A172 (cell line): ENCODE measurements at places on chromosomes 6 and 20. TPM values are rescaled to one million over a fixed set of nuclear protein-coding genes. Genes with fewer than 3 reads are reported as not detected.

DNA sequence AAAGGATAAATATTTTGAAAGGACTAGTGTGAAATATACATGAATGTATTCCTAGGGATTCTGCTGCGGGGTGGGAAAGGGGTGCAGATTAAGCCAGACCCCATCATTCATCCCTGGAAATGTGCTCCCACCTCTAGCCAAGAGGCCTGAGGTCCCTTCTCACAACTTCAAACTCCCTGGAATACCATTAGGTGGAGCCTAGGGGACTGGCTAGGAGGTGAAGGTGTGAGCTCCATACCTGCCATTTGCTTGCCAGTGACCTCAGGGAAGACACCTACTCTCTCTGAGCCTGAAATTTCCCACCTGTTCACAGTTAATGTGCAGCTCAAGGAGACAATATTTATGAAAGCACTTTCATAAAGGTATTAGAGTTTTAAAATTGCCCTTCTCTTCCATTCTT, 4.7 kb upstream of the CCN2 start:
- no peak for DNase-seq

DNA sequence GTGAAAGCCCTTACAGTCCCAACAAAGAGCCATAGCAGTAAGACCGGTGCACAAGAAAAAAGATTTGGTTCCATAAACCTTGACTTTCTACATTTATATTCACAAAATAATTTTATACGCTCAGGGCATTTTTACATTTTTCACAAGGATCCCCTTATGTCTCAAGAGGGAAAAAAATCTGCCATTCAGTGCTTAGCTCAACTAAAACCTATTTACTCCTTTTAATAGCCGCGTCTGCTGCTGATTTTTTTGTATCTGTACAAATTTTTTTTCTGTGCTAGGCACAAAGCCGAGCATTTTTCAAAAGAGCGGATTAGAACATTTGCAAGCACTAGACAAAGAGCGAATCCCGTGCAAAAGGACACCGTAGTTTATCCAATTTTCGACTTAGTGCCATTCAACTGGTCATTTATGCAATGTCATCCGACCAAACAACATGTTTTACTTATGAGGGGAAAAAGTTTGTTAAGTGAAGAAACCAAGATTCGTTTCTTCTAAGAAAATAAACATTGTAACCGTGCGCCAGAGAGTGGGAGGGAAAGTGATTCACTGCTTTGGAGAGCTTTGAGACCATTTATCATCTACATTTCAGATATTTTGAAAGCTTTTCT, 3.7 kb downstream of the TFAP2D start:
- DNase-seq = no peak

DNA sequence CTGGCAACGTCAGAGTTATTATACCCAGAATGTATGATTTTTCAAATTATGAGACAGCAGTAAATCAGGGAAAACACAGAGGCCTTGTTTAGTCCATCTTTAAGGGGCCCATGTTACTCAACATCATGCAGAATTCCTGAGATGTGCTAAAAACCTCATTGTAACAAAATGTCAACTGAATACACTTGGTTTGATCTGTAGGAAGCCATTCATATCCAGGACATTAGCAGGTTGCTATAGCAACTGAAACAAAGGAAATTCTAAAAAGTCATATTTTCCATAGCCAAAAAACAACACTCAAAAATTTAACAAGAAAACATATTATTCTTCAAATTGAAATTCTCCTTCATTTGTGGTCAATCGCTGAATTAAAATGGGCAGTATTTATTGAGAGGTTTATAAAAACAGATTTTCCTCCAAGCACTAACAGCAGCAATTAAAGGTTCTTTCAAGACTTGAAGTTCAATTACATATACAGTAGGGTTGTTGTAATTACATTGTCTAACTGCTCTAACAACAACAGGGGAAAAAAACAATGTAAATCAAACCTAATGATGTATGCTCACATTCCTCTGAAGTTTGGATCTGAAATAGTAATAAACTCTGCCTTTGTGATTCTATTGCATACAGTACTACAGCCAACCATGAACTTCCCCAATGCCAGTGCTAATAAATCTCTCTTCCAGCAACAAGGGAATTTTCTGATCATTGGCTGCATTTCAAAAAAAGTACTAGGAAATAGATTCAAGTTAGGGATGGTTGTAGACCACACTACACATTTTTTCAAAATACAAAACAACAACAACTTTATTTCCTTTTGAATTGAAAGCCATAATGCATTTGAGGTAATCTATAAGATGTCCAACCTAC, 34.9 kb downstream of the COL12A1 start:
- no peak for DNase-seq

DNA sequence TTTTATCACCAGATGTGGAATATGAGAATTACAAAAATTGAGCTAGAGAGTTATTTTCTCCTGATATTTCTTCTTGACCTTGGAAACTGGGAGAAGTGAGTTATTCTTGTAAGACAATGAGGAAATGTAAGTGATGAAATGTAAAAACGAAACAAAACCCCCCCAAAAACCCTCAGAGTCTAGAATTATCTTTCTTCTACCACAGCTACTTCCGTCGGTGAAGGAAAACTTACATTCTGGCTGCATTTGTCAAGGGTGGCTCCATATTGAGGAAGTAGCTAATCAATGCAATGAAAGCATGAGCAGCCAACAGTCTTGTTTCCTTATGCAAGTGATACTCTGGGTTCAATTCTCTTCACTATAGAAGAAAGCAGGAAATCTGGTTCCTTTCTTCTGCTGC, 661.7 kb upstream of the CITED2 start:
- DNase-seq = no peak

DNA sequence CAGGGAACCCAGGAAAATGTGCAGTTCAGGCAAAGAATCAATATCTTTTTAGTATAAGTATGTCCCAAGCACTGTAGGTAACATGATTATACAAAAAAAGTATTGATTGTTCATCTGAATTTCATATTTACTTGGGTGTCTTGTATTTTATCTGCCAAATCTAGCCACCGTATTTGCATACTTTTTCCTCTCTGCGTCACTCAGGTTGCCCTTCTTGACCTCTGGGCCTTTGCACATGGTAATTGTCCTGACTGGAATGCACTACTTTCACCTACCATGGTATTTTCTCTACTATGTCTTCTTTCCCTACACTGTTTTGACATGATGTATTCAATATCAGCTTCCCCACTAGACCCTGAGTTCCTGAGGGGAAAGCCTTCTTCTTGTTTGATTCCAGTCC, 15.2 kb downstream of the GSTA3 start:
- no peak for DNase-seq

DNA sequence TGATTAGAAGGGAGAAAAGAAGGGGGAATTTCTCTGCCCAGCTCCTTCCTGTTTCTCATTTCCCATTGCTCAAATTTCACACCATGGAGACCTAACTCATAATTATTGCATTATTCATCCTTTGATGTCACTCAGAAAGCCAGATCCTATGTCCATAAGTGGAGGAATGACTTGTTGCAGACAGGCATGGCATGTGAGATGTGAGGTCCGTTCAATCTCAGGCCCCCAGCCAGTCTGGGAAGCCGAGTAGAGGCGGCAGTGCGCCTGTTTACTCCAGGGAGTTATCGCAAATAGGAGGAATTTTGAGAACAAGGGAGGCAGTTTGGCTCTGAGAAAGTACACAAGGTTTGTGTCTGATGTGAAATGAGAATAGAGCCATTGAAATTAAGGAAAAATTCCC, 26.9 kb upstream of the MOCS1 start:
- no peak for DNase-seq

DNA sequence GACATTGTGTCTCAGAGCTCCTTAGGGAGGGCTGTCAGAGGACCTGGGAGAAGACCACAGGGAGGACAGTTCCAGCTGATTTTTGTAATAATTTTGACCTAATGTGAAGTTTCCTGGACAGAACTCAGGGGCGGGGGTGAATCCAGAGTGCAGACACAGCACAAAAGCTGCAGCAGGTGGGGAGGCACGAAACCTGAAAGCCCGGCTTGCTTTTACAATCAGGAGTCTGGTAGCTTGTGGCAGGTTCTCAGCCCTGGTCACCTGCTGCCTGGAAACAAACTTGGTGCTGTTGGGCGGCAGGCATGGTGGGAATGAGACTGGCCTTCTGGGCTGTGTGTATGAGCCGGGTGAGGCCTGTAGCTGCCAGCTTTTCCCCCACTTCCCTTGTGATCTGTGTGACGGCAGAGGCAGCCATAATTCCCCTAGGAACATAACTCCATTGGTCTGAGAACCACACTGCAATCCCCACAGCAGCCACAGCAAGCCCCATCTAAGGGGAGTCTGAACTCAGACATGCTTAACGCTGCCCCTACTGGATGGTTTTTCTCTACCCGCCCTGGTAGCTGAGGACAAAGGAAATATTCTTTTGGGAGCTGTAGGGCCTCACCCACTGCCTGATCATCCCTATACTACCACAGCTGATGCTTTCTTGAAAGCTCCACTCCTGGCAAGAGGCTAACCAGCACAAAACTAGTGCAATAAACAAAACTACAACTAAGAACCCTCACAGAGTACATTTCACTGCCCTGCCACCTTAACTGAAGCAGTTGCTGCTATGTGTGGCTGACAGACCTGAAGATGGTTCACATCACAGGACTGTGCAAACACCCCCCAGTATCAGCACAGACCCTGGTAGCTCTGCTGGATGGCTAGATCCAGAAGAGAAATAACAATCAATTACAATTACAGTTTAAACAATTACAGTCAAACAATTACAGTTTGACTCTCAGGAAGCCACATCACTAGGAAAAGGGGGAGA, 1055.1 kb upstream of the GJE1 start:
- peak; percentile 59 for DNase-seq

Gene C4A
- 1.2 and 1.6 TPM in 2 replicates for total RNA-seq

Gene COL12A1
- 9.0 and 11.1 TPM in 2 replicates for total RNA-seq

Gene ERVFRD-1
- not detected in 2 replicates for total RNA-seq

Gene PNLDC1
- not detected in 2 replicates for total RNA-seq
